Thoracic aorta endothelial cell (primary cell): ENCODE measurements at places on chromosomes 1 and 21. TPM values are rescaled to one million over a fixed set of nuclear protein-coding genes. Genes with fewer than 3 reads are reported as not detected.

TRAF3IP3 gene
- not detected in 2 replicates for total RNA-seq

C1QC gene
- not detected in 2 replicates for total RNA-seq

SPOCD1 gene
- 53.7 and 57.9 TPM in 2 replicates for total RNA-seq

HMCN1 gene
- 9.6 and 15.4 TPM in 2 replicates for total RNA-seq

CD101 gene
- 0.07 TPM in 1 of 2 replicates, not detected in the other for total RNA-seq

FCER1G gene
- total RNA-seq = not detected in 2 replicates

ERMAP gene
- total RNA-seq = 7.0 and 7.8 TPM in 2 replicates

SLC26A9 gene
- total RNA-seq = 0.22 TPM in 1 of 2 replicates, not detected in the other

RXRG gene
- total RNA-seq = not detected in 2 replicates
